ENCODE measurements at places on chromosomes 1 and 21.
A peak's percentile ranks its signal among the peaks of the same experiment; 100 is the strongest.

DNA sequence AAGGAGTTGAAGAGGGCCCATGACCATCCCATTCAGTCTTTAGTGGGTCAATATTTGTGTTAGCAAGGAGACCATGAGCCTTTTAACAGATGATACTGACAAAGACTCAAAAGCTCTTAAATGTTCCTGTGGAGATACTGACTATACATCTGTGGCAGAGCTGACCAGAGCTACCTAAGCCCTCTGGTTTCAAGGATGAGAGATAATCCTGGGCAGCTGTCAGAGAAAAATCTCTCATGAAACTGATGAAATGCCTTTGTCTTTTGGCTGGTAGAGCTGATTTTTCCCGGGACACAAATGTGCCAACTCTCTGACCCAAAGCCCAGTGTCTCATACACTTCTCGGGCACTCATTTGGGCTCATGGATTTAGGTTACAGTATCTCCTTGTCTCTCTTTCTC is 100.9 kb downstream of the XCL2 start:
- no peak for DNase-seq

DNA sequence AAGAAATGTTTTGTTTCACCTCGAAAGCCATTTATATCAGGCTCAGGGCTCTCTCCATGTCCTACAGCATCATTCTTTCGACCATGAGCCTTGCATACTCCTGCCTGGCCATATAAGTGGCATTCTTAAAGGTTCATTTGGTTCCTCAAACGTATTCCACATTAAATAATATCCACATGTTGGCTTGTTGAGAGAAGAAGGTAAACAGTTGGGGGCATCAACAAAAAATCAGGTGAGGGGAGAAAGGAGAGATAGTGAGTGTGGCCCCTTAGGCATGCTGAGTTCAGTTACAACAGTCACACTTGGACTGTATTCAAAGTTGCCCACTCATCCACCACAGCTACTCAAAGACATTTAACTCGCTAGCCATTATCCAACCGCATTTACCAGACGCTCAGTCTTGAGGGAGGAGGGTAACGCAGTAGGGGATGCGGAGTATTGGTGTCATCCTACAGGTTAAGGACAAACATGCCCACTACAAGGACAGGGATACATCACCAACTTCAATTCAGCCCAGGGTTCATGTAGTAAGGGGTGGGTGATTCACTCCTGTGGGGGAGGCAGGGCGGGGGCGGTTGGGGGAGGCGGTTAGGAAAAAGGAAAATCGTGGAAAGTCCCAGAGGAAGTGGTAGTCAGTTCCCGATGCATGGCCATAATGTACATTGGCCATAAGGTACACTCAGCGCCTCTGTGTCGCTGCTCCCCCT is 1.4 kb downstream of the ZNF697 start:
- DNase-seq: peak; percentile 74

DNA sequence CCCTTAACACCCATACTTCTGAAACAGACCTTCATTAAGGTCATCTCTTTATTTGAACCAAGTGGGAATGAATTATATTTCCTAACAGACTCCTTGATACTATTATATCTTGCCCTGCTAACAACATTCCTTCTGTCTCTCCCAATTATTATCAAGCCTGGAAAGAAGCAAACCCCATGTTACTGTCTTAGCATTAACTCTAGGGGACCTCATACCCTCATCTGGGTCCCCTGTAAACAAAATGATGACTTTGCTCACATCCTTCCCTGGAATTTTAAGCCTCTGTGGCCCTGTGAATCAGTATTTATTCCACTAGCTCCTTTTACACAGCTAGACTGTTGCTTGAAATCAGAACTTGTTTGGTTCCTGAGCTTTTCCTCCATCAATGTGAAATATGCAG is 38.3 kb upstream of the BCL10 start:
- DNase-seq: peak; percentile 55

GRCh38 chr1:37070126-37070525 is 35.8 kb upstream of the GRIK3 start:
- DNase-seq: no peak

GRCh38 chr1:54927472-54928240 is 40.7 kb upstream of the DHCR24 start:
- peak; percentile 88 for DNase-seq

Data from iris pigment epithelial cell (primary cell).